Cardiac fibroblast (primary cell): ENCODE measurements at places on chromosomes 13 and 19.

GRCh38 chr13:25688536-25688935 is 316.8 kb downstream of the ATP8A2 start:
- no peak for DNase-seq

GRCh38 chr19:34838753-34839431 is 65.9 kb upstream of the ZNF599 start:
- peak; percentile 5 for DNase-seq

DNA sequence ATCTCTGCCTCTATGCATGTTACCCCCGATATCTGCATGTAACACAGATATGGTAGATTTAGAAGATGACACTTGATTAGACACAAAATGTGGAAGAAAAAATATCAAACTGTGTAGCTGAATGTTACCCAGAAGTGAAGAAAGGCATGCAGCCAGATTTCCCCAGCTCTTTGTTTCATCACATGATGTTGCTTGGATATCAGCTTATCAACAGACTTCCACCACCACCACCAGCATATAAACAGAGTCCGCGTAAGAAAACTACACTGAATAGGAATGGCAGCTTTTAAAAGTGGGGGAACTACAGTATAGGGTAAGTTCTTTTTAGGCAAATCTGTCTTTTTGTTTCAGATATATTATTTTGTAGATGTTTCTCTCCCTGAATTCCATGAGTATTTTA is at the start of gene FAM216B:
FAM216B (plus strand) TSS at position 233 of the 400 bp plus-strand sequence. CDS start 2,484 bp downstream, outside the sequence.
- no peak for DNase-seq

- DNase-seq = no peak
These were observed 73.0 kb downstream of the ZNF100 start for GRCh38 chr19:21694171-21694906.

DNA sequence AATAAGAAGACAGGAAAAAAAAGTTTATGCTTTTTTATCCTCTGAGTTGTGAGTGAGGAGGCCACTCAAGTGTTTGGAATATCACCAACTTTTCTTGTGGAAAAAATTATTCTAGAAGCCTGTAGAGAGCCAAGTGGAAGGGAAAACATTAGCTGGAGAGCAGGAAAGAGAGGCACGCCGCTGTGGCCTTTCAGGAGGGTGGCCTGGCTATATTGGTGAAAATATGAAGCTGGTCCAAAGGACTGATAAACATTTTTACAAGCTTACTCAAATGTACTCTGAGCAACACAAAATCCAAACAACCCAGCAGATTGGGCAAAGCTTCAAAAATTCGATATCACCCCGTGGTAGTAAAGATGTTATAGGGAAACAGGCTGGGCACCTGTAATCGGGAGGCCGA is 2.3 kb upstream of the EIF3G start:
- peak; percentile 64 for DNase-seq

GRCh38 chr19:34350161-34350561 is 14.8 kb upstream of the GPI start:
- DNase-seq = peak; percentile 13

DNA sequence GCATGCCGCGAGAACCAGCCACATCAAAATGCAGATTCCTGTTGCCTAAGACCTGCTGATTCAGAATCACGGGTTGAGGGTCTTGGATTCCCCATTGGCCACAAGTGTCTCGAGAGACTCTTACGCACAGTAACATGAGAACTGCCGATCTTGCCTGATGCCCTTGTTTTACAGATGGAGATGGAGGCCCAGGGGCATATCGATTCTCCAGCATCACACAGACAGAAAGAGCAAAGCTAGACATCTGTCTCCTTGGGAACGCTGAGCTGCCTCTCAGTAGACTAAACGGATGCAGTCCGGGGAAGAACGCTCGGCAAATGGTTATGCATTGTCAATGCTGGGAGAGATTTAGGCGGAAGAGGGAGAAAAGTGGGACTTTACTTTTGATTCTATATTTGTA is 5.4 kb downstream of the NLRP12 start:
- DNase-seq = no peak

DNA sequence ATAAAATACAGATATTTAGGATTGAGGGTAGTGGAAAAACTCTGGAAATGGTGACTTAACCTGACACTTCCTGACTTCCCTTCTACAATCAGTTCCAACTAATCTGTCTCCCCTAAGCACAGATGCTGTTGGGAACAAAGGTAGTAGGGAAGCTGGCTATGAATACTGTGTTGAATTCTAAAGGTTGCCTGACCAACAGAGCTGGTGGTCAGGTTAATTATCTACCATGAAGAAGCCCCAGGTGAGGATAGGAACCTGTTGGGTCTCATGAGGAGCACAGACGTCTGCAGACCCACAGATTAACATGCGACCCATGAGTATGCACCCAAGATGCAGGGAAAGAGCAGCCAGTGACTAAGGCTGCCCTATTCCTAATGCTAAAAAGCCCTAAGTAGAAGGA is 172.3 kb downstream of the DIAPH3 start:
- no peak for DNase-seq

- peak; percentile 92 for DNase-seq
These were observed 2.9 kb upstream of the HOOK2 start for GRCh38 chr19:12778017-12778904.

DNA sequence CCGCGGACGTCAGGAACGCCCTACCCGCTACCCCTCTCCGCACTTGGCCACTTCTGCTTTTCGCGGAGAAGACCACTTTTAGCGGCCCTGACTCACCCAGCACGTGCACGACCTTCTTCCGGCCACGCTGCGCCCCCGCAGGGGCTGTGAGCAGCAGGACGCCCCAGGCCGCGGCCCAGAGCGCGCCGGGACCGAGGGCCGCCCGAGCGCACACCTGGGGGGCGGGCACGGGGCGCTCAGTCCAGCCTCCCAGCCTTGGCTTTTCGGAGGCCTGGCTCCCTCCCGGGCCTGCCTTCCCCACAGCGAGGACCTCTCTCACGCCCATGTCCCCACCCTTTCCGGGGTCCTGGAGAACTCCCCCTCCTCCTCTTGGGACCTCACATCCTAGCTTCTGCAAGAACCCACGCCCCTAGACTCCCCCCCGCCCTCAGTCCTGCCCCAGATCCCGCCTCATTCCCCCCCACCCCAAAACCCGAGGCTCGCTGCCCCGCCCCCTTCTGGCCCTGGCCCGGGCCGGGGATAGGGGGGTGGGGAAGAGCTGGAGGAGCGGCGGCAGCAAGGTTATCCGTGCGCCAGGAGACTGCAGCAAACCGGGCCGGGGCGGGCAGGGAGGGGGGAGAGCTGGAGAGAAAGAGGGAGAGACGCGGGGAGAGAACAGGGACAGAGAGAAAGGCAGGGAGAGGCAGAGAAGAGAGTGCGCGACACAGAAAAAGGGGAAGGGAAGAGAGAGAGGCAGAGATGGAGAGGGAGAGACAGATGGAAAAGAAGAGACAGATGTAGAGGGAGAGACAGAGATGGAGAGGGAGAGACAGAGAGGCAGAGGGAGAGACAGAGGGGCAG is 11.5 kb downstream of the TM6SF2 start:
- no peak for DNase-seq

DNA sequence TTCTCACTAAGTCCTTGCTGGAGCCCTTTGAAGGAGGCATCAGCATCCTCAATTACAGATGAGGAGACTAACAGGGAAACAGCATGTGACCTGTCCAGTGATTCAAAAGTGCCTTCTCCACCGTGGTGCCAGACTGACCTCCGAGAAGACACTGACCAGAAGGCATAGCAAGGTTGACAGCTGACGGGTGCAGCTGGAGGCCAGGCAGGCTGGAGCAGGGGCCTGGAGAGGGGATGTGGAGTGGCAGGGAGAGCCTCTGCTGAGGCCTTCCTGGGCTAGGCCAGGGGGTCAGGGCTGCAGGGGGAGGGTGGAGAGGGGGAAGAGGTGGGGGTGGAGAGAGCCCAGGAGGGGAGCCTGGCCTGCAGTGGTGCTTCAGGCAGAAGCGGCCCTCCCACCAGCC is 66.3 kb downstream of the KCTD15 start:
- DNase-seq = no peak

GRCh38 chr13:35349673-35350278 is 126.7 kb downstream of the MAB21L1 start:
- DNase-seq = no peak

- peak; percentile 97 for DNase-seq
These were observed 86.0 kb downstream of the ING1 start for GRCh38 chr13:110799246-110800236.

GRCh38 chr13:29513981-29514719 is 81.3 kb downstream of the SLC7A1 start:
- DNase-seq = no peak

- DNase-seq = no peak
These were observed 1.1 kb upstream of the LTBP4 start for GRCh38 chr19:40599902-40600569.

- no peak for DNase-seq
These were observed 30.2 kb downstream of the ATP8A2 start for GRCh38 chr13:25401958-25402357.

GRCh38 chr13:41587490-41587889 is 130.1 kb downstream of the RGCC start:
- no peak for DNase-seq

GRCh38 chr13:110233181-110233950 is 73.6 kb downstream of the COL4A1 start:
- DNase-seq = peak; percentile 97

DNA sequence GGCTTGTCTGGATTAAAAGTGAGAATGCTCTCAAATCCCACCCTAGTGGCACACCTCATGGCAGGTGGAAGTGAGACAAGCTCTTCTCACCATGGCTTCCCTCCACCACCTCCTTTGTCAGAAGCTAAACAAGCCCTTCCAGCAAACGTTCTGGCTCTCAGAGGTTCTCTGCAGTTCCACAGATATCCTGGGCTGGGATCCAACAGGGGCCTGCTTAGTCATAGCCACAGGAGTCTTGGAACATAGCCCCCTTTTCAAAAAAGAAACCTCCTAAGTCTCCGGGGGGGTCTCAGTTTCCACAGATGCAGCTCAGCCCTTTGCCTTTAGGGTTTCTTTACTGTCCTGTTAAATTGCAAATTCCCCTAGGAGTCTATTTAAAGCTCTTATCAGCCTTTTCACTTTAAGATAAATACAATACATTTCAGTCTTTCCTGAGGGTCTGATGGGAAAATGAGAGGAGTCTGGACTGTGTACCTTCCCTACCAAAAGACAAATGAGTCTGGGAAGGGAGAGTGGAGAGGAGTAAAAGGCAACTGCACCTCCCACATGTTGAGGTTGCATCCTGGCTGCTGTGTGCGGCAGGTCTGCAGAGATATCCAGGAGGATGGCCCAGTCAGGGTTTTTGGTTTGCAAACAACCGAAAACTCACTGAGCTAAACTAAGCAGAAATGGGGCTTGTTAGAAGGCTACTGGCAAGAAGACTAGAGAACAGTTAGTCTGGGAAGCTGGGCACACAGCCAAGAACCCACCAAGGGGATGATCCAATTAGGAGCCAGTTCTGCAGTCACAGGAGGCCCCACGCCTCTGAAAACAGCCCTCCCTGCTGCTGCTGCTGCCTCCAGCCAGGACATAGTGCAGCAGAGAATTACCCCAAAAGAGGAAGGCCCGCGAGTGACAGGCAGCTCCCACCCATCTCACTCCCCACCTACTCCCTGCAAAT is 41.4 kb upstream of the SERP2 start:
- DNase-seq = peak; percentile 95

DNA sequence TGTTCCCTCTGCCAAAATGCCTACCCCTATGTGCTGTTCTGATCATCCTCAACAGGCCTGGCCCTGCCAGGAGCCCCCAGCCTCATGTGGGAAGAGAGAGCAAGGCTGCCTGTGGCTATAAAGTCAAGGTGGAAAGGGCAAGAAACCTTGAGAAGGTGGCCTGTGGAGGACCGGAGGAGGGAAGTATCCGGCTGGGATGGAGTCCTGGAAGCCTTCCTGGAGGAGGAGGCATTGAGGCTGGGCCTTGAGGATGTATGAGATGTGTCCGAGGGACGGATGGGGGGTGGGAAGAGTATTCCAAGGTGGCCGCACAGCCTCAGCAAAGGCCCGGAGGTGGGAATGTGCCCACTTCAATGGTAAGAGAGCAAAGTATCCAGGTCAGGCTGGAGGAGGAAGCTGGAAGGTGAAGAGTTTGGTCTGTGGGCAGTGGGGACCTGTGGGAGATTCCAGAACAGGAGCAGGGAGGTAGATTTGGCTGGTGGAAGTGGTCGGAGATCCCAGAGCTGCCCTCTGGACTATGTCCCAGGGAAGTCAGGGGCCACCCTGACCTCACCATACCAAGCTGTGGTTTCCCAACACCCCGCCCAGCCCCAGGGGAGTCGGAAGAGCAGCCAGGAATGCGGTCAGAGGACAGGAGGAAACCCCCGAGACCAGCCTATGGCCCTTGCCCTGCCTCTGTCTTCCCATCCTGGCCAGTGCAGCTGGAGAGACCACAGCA is 3.0 kb upstream of the PLIN4 start:
- DNase-seq = peak; percentile 47

DNA sequence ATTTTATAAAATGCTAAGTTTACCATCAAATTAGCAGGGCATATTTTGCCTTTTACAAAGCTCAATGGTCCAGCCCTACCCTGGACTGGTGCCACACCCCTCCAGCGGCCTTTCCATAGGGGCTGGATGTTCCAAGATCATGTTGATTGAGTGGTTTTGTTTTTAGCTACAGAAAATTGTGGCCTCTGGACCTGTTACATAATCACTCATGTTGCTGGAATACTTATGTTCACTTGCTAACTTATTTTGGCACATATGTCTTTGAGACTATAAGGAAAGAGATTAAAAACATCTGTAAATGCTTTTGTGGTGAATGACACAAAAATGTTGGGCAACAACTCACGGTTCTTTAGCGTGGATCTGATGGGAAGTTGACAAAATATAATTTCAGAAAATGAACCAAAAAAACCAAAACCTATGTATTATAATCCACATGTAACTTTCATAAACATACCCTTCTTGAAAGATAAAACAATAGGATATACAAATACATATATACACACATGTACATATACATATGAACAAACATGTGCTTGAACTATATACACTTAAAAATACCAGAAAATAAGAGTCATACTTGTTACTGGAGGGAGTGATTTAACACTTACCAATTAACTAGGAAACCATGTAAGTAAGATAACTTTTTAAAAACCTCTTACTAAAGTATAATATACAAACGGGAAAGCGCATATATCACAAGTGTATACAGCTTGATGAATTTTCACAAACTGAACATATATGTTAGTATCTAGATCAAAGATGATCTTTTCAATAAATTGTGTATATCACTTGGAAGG is 46.6 kb upstream of the SLC15A1 start:
- DNase-seq = peak; percentile 88

GRCh38 chr19:54387991-54388801 is 23.5 kb upstream of the LAIR1 start:
- DNase-seq = no peak

DNA sequence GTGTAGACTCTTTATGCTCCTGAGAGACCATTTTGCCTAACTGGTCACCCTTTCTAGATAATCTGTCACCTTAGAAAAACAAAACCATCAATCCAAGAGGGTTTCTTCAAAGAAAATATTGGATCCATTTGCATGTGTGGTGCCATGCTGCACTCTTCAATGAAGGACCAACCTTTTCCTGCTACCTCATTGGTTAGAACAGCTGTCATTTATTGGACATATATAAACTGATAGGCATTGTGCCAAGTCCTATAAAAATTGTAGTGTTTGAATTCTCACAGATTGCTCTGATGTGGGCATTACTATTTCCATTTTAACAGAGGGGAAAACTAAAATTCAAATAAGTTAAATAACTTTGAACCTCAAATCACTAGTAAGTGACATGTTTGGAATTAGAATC is 333.2 kb downstream of the MYO16 start:
- peak; percentile 34 for DNase-seq

- no peak for DNase-seq
These were observed 114.6 kb upstream of the ZNF91 start for GRCh38 chr19:23509686-23510450.

- DNase-seq = no peak
These were observed 21.7 kb downstream of the ZNF274 start for GRCh38 chr19:58204566-58204965.
